SK-MEL-5 (cell line): ENCODE measurements at places on chromosomes 3 and 15. TPM values are rescaled to one million over a fixed set of nuclear protein-coding genes. Genes with fewer than 3 reads are reported as not detected.

PPP1R14D gene
- total RNA-seq: not detected in 2 replicates

PLIN1 gene
- not detected in 2 replicates for total RNA-seq

SLCO2A1 gene
- not detected in 2 replicates for total RNA-seq

SMAD3 gene
- 5.6 and 13.0 TPM in 2 replicates for total RNA-seq

HRH1 gene
- not detected in 2 replicates for total RNA-seq

CHRNA7 gene
- total RNA-seq: 10.0 and 10.3 TPM in 2 replicates

PLA2G4E gene
- not detected in 2 replicates for total RNA-seq

PODXL2 gene
- total RNA-seq: 182 and 199 TPM in 2 replicates

SERPINI2 gene
- total RNA-seq: not detected in 2 replicates

USP4 gene
- 11.8 and 12.4 TPM in 2 replicates for total RNA-seq

ITPR1 gene
- 13.4 and 14.5 TPM in 2 replicates for total RNA-seq

TGM5 gene
- total RNA-seq: 0.13 and 0.21 TPM in 2 replicates

STAC gene
- total RNA-seq: 2.2 TPM in 1 of 2 replicates, not detected in the other

USP50 gene
- total RNA-seq: 1.2 TPM in 1 of 2 replicates, not detected in the other

AADACL2 gene
- total RNA-seq: not detected in 2 replicates

A4GNT gene
- not detected in 2 replicates for total RNA-seq

TF gene
- 0.34 and 0.59 TPM in 2 replicates for total RNA-seq

SLITRK3 gene
- not detected in 2 replicates for total RNA-seq

FBN1 gene
- total RNA-seq: 0.82 and 3.2 TPM in 2 replicates

PRR20G gene
- not detected in 2 replicates for total RNA-seq

LYZL4 gene
- not detected in 2 replicates for total RNA-seq

MOBP gene
- not detected in 2 replicates for total RNA-seq

ISLR2 gene
- not detected in 2 replicates for total RNA-seq

STAB1 gene
- not detected in 2 replicates for total RNA-seq

AGBL1 gene
- not detected in 2 replicates for total RNA-seq

C15orf39 gene
- 10.1 and 12.6 TPM in 2 replicates for total RNA-seq
